Dermis lymphatic vessel endothelial cell (primary cell): ENCODE measurements at places on chromosomes 4 and X. TPM values are rescaled to one million over a fixed set of nuclear protein-coding genes. Genes with fewer than 3 reads are reported as not detected.

AP1S2 gene
- 86.6 and 115 TPM in 2 replicates for total RNA-seq

TLR10 gene
- total RNA-seq, result not detected in 2 replicates

SOD3 gene
- under 0.01 and 0.11 TPM in 2 replicates for total RNA-seq

TAF9B gene
- 13.9 and 22.1 TPM in 2 replicates for total RNA-seq

XAGE5 gene
- total RNA-seq, result not detected in 2 replicates

SPARCL1 gene
- 0.87 and 1.5 TPM in 2 replicates for total RNA-seq

CT45A6 gene
- total RNA-seq, result not detected in 2 replicates

NMU gene
- 0.17 TPM in 1 of 2 replicates, not detected in the other for total RNA-seq

SSX3 gene
- total RNA-seq, result not detected in 2 replicates

C4orf54 gene
- under 0.01 TPM in 1 of 2 replicates, not detected in the other for total RNA-seq

ARSD gene
- total RNA-seq, result 18.1 and 18.4 TPM in 2 replicates

ASB9 gene
- 0.43 and 0.54 TPM in 2 replicates for total RNA-seq

NKX3-2 gene
- total RNA-seq, result under 0.01 and 0.11 TPM in 2 replicates

KCNE5 gene
- 0.09 TPM in 1 of 2 replicates, not detected in the other for total RNA-seq

CD38 gene
- 10.9 and 39.4 TPM in 2 replicates for total RNA-seq

SRPK3 gene
- total RNA-seq, result 0.43 and 1.3 TPM in 2 replicates

MAGEA3 gene
- total RNA-seq, result not detected in 2 replicates

AMBN gene
- total RNA-seq, result not detected in 2 replicates

ART3 gene
- not detected in 2 replicates for total RNA-seq

TBX22 gene
- not detected in 2 replicates for total RNA-seq

HMX1 gene
- not detected in 2 replicates for total RNA-seq

CT45A9 gene
- not detected in 2 replicates for total RNA-seq

SYTL5 gene
- under 0.01 TPM in 1 of 2 replicates, not detected in the other for total RNA-seq

TMSB15B gene
- 5.7 and 5.9 TPM in 2 replicates for total RNA-seq

STEEP1 gene
- total RNA-seq, result 33.9 and 43.5 TPM in 2 replicates

HSFX1 gene
- total RNA-seq, result 0.43 and 0.69 TPM in 2 replicates

GLOD5 gene
- total RNA-seq, result not detected in 2 replicates

C1QTNF7 gene
- not detected in 2 replicates for total RNA-seq

TMEM192 gene
- 13.8 and 14.3 TPM in 2 replicates for total RNA-seq

EDA2R gene
- total RNA-seq, result 0.43 and 1.5 TPM in 2 replicates

CRMP1 gene
- 1.2 and 2.4 TPM in 2 replicates for total RNA-seq

GAB3 gene
- 12.0 and 14.4 TPM in 2 replicates for total RNA-seq

NLGN3 gene
- under 0.01 and 0.09 TPM in 2 replicates for total RNA-seq

FOXO4 gene
- total RNA-seq, result 10.7 and 14.4 TPM in 2 replicates

DACH2 gene
- not detected in 2 replicates for total RNA-seq

GASK1B gene
- total RNA-seq, result 50.8 and 100 TPM in 2 replicates

FANCB gene
- 2.0 and 3.2 TPM in 2 replicates for total RNA-seq

SEC24D gene
- 25.0 and 26.1 TPM in 2 replicates for total RNA-seq

XAGE2 gene
- not detected in 2 replicates for total RNA-seq

PRDM8 gene
- total RNA-seq, result 2.4 and 2.7 TPM in 2 replicates

SMIM9 gene
- not detected in 2 replicates for total RNA-seq

ADGRL3 gene
- under 0.01 TPM in 1 of 2 replicates, not detected in the other for total RNA-seq

CDKL2 gene
- 0.09 and 0.11 TPM in 2 replicates for total RNA-seq

USP51 gene
- 1.5 and 1.6 TPM in 2 replicates for total RNA-seq
